NCI-H1694 (cell line): ENCODE measurements at places on chromosomes 2 and 18.

- DNase-seq, result no peak
Measured at GRCh38 chr2:117953231-117953630, 60.6 kb downstream of the CCDC93 start.

DNA sequence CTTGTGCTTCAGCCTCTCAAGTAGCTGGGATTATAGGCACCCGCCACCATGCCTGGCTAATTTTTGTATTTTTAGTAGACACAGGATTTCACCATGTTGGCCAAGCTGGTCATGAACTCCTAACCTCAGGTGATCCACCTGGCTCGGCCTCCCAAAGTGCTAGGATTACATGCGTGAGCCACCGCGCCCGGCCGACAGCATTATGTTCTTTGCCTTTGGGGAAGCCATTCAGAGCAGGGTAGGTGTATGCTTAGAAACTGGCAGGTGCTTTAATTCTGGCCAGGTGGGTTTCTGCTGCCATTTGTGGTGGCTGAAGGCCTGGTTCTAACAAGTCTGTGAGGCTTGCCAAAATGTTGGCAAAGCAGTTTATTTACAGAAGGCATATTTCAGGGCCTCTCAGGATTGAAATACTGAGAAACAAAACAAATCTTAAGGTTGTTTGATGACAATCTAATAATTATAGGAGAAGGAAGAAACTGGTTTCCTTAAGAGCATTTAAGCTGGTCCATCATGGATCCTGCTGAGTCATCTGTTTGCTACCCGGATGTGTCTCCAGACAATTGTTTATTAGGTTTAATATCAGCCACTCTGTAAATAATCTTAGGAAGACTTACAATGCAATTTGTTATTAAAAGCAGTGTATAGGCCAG is 16.0 kb downstream of the SLC20A1 start:
- DNase-seq, result no peak

DNA sequence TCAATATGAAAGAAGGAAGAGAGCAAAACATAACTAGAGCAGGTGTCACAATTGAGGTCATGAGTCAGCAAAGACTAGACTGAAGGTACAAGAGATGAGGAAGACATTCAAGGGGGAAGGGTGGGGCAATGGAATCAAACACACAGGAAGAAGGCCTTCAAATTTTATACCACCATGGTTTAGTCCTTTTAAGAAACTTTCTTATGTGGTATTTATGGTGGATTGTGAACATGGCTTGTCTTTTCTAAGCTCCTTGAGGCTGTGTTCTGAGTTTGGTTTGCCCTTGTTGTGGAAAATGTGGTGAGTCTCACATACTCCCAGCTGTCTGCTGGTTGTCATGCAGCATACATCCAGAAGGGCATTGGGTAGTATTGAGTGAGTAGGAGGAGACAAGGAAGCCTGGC is 62.1 kb downstream of the NABP1 start:
- DNase-seq, result no peak

- no peak for DNase-seq
Measured at GRCh38 chr2:21270083-21270491, 146.3 kb downstream of the TDRD15 start.

DNA sequence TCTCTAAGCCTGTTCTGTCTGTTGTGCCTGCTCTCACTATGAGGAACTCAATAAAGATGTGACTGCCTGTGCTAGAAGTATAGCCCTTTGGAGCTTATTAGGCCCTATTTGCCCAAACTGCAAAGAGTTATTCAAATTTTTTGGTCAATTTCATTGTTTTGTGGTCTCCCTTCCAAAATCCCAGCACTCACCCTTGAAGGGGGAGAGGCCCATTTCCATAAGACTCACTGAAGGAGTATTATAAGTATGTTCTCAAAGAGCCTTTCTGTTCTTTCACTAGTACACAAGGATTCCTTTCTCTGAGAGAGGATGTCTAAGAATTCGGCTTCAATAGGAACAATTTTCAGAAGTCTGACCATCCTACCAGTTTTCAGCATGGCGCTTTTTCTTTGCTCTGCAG is 641.9 kb upstream of the REG3G start:
- no peak for DNase-seq
